Astrocyte (in vitro differentiated cells and primary cell): ENCODE measurements at places on chromosomes 1 and 21. TPM values are rescaled to one million over a fixed set of nuclear protein-coding genes. Genes with fewer than 3 reads are reported as not detected.

The BGLAP gene
- 0.66 TPM in 1 of 2 replicates, not detected in the other for total RNA-seq

GRCh38 chr1:44068442-44068921, 37.2 kb upstream of the SLC6A9 start:
- H3K27me3 ChIP-seq = peaks cover 3% of the 10 kb centered on the region
- no peaks in the 10 kb centered on the region for H3K36me3 ChIP-seq
- DNase-seq = no peak
- peaks cover 7% of the 10 kb centered on the region for H3K4me1 ChIP-seq

GRCh38 chr1:66434096-66434495, 99.9 kb upstream of the SGIP1 start:
- peak; percentile 56 for DNase-seq
- H3K36me3 ChIP-seq = no peaks in the 10 kb centered on the region
- H3K4me3 ChIP-seq = no peak overlapping the region
- H3K27me3 ChIP-seq = no peaks in the 10 kb centered on the region
- no peak overlapping the region for H3K27ac ChIP-seq

- no peak for DNase-seq
- no peaks in the 10 kb centered on the region for H3K36me3 ChIP-seq
- no peak overlapping the region for H3K4me3 ChIP-seq
Observed at GRCh38 chr1:94265906-94266305, 28.5 kb upstream of the ARHGAP29 start.

DNA sequence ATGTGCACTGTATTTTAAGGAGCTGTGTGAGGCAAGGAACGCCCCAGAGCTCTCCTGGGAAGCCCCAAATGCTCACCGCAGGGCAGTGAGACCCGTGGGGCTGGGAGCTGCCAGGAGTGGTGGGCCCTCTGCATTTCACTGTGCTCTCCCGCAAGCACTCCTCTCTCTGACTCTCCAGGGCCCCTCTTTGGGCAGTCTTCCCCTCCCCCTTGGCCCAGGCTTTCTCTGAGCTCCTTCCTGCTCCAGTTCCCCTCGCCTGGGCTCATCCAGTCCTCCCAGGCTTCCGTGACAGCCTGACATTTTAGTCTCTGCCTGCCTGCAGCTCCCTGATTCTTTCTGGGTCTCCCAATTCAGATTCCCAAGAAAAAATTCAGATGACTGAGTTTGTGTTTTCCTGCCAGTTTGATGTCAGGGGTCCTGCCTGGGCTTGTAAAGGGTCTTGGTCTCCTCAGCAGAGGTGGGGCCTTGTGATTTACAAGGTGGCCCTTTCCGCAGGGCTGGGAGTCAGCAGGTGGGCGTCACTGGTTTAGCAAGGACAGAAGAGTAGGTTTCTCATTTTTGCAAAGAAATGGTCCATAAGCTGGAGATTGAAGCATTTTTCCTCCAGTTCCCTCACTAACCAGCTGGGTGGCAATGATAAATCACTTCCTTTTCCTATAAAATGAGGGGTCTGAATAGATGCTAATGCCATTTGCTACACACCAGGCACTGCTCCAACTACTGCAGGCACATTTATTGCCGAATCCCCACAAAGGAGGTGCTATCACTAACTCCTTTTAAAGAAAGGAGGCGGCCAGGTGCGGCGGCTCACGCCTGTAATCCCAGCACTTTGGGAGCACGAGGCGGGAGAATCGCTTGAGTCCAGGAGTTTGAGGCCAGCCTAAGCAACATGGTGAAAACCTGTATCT, 1.9 kb upstream of the CA6 start:
- H3K27me3 ChIP-seq = no peaks in the 10 kb centered on the region
- DNase-seq = no peak
- peaks cover 13% of the 10 kb centered on the region for H3K4me1 ChIP-seq
- H3K4me3 ChIP-seq = no peak overlapping the region
- no peak overlapping the region for H3K27ac ChIP-seq
- H3K36me3 ChIP-seq = no peaks in the 10 kb centered on the region

DNA sequence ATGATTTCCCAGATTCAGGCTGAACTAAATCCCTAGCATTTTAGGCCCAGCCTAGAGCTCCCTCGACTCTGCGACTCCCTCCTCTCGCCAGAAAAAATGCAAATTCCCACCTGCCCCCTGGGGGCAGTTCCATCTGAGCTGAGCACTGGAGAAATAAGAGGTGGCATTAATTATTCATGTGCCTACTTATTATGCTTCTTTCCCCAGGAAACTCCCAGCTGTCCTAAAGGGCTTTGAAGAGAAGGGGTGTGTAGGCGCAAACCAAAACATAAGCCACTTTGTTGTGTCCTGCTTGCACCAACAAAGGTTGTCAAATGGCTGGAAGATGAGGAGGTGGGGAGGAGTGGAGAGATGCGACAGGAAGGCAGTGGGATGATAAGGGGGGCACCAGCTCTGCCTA, 41.4 kb upstream of the GOLT1A start:
- peaks cover 7% of the 10 kb centered on the region for H3K4me1 ChIP-seq
- no peak for DNase-seq
- H3K36me3 ChIP-seq = no peaks in the 10 kb centered on the region
- no peak overlapping the region for H3K27ac ChIP-seq
- no peak overlapping the region for H3K4me3 ChIP-seq
